ENCODE measurements at places on chromosomes 11 and 22.
A peak's percentile ranks its signal among the peaks of the same experiment; 100 is the strongest.

DNA sequence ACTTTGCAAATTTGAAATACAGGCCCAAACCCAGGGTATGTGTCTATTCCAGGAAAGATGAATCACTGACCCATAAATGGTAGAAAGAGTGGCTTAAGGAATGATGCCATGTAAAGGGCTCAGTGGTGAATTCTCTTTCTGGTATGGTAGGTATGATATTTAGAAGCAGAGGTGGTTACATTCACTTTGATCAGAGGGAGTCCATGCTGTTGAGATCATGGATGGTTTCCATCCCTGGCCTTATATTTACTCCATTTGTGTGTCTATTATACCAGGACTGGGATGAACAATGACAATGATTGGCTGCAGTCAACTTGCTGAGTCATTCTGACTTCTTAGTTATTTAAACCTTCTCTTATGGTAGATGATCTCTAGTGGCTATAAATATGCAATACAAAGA is 419.8 kb upstream of the LRRC4C start:
- DNase-seq, result no peak

- no peak for DNase-seq
Observed at GRCh38 chr11:100830978-100831732, 144.1 kb downstream of the ARHGAP42 start.

DNA sequence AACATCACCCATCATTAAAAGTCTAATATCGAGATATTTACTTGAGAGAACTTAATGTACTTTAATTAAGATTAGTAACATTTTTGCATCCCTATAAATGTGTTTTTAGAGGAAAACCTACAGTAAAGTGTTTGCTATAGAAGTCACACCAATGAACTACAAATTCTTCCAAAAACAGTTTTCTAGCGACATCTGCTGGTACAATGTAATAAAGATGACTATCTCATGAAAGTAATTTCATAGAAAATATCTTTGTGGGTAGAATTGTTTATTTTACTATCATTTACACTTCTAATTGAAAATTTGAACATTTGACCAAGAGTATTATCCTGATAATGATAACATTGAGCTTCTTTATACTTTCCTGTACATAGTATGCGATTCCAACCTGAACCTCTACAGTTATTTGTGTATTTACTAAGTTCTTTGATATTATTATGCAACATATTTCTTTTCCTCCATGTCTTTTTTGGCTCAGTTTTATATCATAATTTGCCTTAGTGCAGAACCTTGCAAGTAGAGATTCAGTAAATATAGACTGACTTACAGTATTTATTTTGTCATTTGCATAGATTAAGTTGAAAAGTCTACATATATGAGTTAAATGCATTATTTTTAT is 252.7 kb downstream of the TMEM135 start:
- DNase-seq, result peak; percentile 72

GRCh38 chr22:33883961-33884808 is 36.1 kb downstream of the LARGE1 start:
- DNase-seq, result peak; percentile 57

GRCh38 chr11:127818625-127819024 is 768.7 kb downstream of the ETS1 start:
- no peak for DNase-seq

DNA sequence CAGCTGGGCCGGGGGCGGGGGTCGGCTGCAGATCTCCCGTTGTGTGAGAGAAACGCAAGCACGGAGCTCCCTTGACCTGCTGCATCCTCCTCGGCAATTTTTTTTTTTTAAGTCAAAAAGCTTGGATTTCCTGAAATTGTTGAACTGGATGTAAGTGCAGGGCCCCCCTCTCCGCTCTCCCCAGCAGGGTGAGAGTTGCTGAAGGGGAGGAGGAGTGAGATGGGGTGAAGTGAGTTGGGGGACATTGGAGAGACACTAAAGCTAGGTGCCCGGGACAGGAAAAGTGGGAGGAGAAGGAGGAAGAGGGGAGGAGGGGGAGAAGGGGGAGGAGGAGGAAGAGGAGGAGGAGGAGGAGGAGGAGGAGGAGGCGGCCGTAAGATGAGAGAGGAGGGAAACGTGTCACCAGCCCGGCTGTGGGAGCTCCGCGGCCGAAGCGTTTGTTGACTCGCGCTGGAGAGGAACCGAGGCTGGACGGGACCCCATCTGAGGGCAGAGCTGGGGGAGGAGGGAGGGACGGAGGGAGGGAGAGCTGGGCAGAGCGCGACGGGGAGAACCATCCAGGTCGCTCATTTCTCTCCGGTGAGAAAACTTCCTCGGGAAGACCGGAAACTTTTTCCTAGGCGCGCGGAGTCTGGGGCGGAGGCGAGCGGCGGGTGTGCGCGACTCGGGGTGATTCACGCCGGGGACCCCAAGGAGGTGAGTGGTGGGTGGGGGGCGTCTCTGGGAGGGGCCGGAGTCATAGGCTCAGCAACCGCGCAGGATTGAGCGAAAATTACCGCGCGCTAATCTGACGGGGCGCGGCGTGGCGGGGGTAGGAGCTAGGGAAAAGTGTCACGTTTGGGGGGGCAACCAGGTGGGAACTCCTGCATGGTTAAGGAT is 80.2 kb downstream of the PRR5L start:
- no peak for DNase-seq
